Cardiac ventricle fibroblast (primary cell): ENCODE measurements at places on chromosomes 1 and 21. TPM values are rescaled to one million over a fixed set of nuclear protein-coding genes. Genes with fewer than 3 reads are reported as not detected.

The FCAMR gene
- not detected in 2 replicates for total RNA-seq

The CTPS1 gene
- total RNA-seq: 15.2 and 20.7 TPM in 2 replicates

The POU3F1 gene
- total RNA-seq: 0.19 TPM in 1 of 2 replicates, not detected in the other

The FAM229A gene
- total RNA-seq: 2.7 and 4.1 TPM in 2 replicates

The ECM1 gene
- 38.7 and 48.1 TPM in 2 replicates for total RNA-seq

The TTC13 gene
- 3.2 and 6.5 TPM in 2 replicates for total RNA-seq

The MMP23B gene
- 13.6 and 15.7 TPM in 2 replicates for total RNA-seq
